ENCODE measurements at places on chromosomes 16 and 17.

DNA sequence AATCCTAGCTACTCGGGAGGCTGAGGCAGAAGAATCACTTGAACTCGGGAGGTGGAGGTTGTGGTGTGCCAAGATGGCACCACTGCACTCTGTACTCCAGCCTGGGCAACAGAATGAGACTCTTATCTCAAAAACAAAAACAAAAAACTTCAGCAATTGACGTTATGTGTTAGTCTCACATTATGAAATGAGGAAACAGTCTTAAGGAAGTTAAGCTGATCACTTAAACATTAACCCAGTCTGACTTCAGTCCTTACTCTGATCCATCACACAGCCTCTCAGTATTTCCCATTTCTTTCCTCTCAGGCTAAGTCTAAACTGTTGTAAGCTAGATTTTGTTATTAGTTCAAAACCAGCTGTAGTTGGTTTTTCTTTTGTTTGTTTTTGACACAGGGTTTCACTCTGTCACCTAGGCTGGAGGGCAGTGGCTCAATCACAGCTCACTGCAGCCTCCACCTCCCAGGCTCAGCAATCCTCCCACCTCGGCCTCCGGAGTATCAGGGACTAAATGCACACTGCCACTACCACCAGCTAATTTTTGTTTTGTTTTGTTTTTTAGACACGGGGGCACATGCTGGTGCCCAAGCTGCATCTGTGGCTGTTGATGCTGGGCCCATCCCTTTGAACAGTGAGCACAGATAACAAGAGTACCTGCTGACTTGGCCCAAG, 6.3 kb downstream of the JPT1 start:
- no peak for DNase-seq

- no peak for DNase-seq
Observed at GRCh38 chr16:20906341-20907255, 6.0 kb downstream of the LYRM1 start.

DNA sequence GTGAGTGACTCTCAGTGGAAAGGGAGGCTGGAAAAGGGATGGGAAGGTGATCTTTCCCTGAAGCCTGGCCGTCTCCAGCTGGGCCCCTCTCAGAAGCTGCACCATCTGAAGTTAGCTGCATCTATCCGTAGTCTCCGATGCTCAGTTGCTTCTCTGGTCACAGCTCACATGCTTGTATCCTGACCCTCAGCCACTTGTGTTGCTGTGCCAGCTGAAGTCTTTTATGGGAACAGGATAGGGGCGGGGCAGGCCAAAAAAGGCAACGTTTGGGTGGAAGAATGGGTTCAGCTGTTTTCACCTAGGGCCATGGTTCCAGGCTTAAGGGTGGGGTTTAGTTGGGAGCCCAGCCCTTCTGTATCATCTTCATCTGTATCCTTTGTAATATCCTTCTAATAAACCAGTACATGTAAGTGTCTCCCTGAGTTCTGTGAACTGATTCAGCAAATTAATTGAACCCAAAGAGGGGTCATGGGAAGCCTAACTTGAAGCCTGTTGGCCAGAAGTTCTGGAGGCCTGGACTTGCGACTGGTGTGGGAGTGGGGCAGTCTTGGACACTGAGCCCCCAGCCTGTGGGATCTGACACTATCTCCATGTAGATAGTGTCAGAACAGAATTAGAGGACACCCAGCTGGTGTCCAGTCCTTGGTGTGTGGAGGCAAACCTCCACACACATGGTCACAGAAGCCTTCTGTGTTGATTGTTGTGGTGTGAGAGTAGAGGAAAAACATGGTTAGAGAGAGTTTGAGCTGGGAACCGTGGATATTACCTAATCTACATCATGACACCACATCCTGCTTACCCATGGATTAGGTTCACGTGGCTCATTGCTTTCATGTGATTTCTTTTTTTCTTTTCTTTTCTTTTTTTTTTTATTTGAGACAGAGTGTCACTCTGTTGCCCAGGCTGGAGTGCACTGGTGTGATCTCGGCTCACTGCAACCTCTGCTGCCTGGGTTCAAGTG, 49.3 kb upstream of the FBXO47 start:
- DNase-seq = no peak

- DNase-seq = no peak
Observed at GRCh38 chr16:8905168-8905762, 23.1 kb downstream of the LITAFD start.

GRCh38 chr16:6193718-6194117, 1096.1 kb upstream of the EEF2KMT start:
- DNase-seq = no peak

- DNase-seq = no peak
Observed at GRCh38 chr16:64434526-64435069, 687.3 kb downstream of the CDH11 start.

GRCh38 chr16:31460582-31461002, 1.3 kb downstream of the ARMC5 start:
- DNase-seq = no peak

- DNase-seq = no peak
Observed at GRCh38 chr17:20008242-20009051, 712 bp upstream of the SPECC1 start.

- no peak for DNase-seq
Observed at GRCh38 chr17:40820228-40820838, 2.1 kb downstream of the KRT10 start.

DNA sequence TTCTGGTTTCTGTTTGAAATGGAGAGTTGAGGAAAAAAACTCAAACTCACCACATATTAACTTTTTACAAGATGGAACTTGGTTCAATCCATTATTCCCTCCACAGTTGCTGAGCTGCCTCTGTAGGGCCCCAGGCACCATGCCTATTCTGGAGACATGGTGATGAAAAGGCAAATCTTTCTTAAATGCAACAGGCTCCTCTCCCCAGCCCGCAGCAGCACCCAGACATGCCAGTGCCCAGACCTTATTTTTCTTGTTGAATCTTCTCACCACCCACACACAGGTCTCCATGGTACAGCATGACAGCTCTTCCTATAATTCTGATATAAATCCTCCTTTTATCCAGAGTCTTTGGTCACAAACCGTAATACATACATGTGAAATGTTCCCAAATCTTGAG, 7.6 kb downstream of the CYTH1 start:
- no peak for DNase-seq

DNA sequence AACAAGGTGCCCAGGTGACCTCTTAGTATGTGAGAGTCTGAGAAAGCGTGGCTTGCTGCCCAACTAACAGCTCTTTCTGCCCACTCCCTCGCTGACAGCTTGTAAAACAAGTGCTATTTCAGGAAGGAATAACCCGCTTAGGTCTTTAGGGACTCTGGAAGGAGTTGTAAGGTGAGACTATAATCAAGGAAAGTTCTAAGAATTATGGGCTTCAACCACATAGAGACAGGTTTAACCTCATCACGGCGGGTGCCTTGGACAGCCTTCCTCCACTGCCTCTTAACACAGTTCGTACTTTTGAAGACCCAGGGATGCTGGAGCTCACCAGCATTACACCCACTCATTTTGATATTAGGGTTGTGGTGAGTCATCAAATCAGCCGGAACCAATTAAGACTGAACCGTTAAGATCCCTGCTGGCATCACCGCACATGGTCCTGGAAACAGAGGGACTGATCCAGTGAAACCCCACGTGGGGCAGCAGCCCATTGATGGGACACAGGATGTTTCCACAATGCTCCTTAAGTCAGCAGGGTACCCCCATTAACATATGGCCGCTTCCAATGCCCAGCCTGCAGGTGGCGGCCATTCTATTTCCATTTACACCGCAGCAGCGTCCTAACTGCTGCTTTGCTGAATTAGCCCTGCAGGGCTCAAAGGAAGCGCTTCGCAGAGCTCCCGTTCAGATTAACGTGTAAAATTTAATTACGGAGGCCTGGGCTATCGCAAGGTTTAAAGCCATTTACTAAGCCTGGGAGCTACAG, 176.6 kb upstream of the SDK2 start:
- no peak for DNase-seq

DNA sequence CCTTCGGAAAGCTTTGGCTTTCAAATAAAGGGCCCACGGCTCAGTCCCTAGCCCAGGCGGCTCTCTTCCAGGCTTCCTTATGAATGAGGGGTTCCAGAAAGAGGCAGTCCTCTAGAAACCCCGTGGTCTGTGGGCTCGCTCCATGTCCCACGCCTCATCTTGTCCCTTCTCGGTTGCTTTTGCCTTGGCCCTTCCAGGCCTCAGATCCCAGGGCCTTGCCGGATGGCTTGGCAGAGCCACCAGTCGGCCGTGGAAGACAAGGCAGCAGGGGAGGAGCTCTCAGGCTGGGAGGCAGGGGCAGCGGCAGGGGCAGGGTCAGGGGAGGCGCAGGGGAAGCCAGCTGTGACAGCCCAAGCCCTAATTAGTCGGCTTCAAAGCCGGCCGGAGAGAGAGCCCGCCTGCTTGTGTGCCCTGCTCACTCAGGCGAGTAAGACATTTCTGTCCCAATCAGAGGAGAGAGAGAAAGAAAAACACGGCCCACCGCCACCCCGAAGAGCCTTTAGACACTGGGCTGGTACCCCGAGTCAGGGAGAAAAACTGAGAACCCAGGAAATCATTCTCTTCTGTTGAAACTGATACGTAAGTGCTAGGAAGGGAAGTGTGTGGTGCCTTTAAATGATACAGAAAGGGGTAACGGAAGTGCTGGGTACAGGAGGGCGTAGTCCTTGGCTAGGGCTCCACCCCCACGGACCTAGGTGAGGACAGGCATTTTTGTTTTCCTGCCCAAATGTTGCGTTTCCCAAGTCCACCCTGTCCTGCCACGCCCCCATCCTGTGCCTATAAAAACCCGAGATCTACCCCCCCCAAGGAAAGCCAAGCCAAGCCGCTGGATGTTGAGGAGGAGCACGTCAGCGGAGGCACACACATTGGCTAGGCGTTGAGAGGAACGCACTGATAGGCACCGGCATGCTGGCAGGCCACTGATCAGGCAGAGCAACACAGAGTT, 27.8 kb upstream of the MEIOC start:
- DNase-seq = no peak

DNA sequence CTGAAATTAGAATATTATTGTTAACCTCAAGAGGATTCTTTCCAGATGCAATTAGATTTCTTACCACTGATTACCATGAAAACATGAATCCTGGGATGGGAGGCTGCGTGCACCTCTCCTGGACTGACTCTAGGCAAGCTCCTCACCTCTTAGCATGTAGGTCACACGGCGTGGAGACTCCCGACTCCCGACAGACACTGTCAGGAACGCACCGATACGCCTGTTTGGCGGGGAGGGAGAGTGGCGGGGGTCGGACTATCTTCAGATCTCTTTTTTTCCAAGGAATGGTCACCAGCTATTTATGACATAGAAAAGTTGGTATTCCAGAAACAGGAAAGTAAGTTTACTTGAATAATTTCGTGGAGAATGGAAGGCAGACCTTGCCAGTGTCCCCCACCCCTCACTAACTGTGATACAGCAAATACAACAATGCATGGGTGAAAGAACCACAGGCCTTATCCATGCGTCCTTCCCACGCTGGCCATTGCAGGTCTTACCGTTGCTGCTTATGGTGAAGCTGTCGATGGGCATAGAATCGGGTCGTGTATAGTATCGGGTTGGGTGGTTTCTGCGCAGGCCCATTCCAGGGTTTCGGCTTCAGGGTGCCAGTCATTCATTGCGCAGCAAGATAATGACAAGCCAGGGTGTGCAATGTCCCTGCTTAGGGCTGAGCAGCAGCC, 62.6 kb upstream of the ENDOV start:
- DNase-seq = no peak

DNA sequence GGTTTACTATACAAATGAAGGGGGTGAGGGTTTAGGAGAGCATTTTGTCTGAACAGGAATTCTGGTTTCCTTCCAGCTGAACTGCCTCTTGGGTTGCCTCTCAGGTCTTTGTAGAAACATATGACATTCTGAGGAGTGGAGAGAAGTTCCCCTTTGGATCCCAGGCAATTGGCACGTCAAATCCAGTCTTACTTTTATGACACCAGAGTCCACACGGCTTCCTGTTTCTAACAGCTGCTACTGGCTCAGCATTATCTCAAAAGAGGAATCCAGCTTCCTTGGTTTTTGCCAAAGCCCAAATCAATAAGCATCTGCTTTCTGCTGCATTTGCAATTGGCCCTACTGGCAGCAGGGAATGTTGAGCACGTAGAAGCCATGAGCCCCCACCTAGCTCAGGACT, 97.6 kb upstream of the FAM20A start:
- DNase-seq = no peak

- no peak for DNase-seq
Observed at GRCh38 chr16:13956635-13957196, 36.8 kb downstream of the ERCC4 start.

DNA sequence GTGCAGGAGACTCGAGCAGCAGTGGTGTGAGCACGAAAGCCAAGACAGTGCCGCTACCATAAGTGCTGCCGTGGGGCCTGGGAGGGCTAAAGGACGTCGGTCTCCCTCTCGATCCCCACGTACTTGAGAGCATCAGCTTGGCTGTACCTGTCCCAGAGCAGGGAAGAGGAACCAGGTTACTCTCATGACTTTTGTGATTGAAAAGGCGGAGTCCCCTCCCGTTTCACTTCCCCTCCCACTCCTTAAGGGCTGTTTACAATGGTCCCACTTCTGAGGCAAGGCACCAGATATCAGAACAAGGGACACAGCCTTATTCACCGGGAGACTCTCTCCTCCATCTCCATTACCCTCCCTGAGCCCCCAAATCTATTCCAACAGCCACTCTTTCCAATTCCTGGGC, 20.1 kb downstream of the CNTNAP1 start:
- no peak for DNase-seq

DNA sequence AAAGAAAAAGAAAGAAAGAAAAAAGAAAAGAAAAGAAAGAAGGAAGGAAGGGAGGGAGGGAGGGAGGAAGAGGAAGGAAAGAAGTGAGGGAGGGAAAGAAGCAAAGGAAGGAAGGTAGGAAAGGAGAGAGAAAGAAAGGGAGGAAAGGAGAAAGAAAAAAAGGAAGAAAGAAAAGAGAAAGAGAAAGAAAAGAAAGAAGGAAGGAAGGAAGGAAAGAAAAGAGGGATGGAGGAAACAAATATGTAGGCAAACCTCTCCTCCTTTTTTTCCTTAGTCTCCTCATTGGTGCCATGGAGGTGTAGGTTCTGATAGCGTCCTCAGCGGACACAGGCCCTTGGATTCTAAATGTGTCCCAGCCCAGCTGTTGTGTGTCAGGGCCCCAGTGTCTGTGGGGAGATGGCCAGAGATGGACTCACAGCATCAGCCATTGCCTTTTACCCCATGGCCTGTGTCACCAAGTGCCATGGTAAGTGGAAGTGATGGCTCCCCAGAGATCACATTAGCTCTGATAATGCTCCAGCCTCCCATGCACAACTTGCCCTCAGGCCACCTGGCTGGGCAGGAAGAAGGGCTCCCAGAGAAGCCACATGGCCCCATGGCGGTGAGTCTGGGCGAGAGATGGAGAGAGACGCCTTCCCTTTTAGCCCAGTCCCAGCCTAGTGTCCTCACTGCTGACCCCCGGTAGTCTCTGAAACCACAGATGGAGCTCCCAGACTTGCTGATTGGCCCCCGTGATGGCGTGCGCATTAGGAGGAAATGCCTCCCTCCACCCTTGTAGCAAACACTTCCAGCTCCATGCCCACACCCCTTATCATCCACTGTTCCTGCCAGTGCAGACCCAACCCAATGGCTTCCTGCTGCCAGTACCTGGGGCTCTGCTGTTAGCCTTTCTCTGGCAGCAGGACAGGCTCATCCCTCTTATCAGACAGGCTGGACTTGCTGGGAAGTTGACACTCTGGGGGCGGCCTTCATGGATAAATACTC, 3.7 kb upstream of the SLC6A2 start:
- no peak for DNase-seq

Measured in activated CD8-positive, alpha-beta memory T cell treated with anti-CD3 and anti-CD28 coated beads for 4 hours (primary cell).